ENCODE measurements at places on chromosomes 2 and 18. TPM values are rescaled to one million over a fixed set of nuclear protein-coding genes. Genes with fewer than 3 reads are reported as not detected.

GRCh38 chr2:40372283-40372985, 79.5 kb downstream of the SLC8A1 start:
- DNase-seq, result no peak
- no peak overlapping the region for H3K4me3 ChIP-seq
- peak overlapping the region; percentile 13 for H3K27ac ChIP-seq

GRCh38 chr2:85449214-85449588, 30.7 kb downstream of the SH2D6 start:
- no peaks in the 10 kb centered on the region for H3K36me3 ChIP-seq
- no peak overlapping the region for H3K27ac ChIP-seq
- H3K27me3 ChIP-seq, result no peaks in the 10 kb centered on the region
- H3K4me3 ChIP-seq, result no peak overlapping the region
- H3K4me1 ChIP-seq, result no peaks in the 10 kb centered on the region

- no peak overlapping the region for H3K27ac ChIP-seq
- peaks cover 9% of the 10 kb centered on the region for H3K4me1 ChIP-seq
- H3K27me3 ChIP-seq, result no peaks in the 10 kb centered on the region
- H3K36me3 ChIP-seq, result no peaks in the 10 kb centered on the region
Measured at GRCh38 chr2:219300022-219300421, 9.2 kb downstream of the PTPRN start.

DNA sequence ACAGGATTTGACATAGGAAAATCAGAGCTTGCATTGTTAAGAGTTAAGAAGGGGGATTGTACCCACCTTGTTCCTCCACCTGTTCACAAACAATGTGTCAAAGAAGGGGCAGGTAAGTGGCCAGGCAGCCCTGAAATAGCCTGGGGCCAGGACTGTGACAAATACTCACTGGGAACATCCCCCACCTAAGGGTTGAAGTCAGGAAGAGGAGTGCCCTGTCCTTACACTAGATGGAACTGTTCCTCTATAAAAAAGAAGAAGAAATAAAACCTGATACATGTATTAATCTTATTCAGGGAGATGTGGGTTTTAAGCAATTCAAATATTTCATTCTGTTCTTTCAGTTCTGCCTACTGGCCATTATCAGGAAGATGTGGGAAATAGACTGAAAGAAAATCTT, 41.9 kb downstream of the TACR1 start:
- no peak overlapping the region for H3K27ac ChIP-seq
- no peak overlapping the region for H3K4me3 ChIP-seq
- peaks cover 6% of the 10 kb centered on the region for H3K4me1 ChIP-seq
- no peaks in the 10 kb centered on the region for H3K36me3 ChIP-seq
- no peak for DNase-seq

- H3K27ac ChIP-seq, result no peak overlapping the region
- H3K4me1 ChIP-seq, result no peaks in the 10 kb centered on the region
- H3K36me3 ChIP-seq, result no peaks in the 10 kb centered on the region
- no peak for DNase-seq
Measured at GRCh38 chr18:21307578-21307977, 65.5 kb downstream of the GREB1L start.

The IL36G gene
- total RNA-seq, result not detected

The CYTIP gene
- 25.1 TPM for total RNA-seq
